ENCODE measurements at places on chromosomes 13 and 19.

GRCh38 chr13:30584051-30584731 lies 33.5 kb upstream of the USPL1 start:
- no peak for DNase-seq

- no peak for DNase-seq
Measured at GRCh38 chr13:80497439-80497838, 156.5 kb upstream of the SPRY2 start.

GRCh38 chr13:22081430-22081829 lies 410.6 kb downstream of the FGF9 start:
- DNase-seq = no peak

- no peak for DNase-seq
Measured at GRCh38 chr13:71877256-71877653, 10.3 kb upstream of the DACH1 start.

GRCh38 chr19:41398050-41398418 lies 416 bp downstream of the BCKDHA start:
- no peak for DNase-seq

DNA sequence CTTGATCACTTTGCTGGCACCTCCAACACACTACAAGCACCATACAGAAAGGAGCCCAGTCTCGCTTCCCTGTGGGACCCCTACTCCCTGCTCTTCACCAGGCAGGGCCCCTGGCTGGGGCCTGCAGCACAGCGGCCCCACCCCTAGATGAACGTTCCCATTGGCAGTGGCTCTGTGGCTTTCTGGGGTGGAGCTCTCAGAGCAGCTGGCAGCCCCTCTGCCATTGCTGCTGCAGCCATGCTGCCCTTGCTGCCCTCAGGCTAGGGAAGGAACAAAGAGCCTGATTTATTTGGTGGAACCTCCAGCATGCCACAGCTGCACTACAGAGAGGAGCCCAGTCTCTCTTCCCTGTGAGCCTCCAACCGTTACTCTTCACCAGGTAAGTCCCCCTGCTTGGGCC lies 5.8 kb downstream of the SIGLEC6 start:
- DNase-seq = no peak

DNA sequence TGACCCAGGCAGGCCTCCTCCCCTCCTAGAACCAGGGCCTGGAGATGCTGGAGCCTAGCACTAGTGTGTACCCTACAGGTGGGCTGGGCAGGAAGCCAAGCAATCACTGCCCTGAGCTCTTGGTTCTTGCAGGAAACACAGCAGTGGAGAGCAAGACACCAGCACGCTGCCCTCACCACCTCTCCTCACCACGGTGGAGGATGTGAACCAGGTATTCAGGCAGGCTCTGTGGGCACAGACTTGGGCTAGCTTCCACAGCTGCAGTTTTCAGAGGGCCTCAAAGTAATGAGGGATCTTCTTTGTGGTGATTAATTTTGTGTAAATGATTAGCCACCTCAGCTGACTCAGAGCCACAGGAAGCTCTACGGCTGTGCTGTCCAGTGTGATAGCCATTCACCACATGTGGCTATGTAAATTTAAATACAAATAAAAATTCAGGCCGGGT lies 13.6 kb upstream of the GPI start:
- DNase-seq = no peak
